Kidney (tissue), 22 donors: ENCODE measurements at places on chromosomes 2 and 18. TPM values are rescaled to one million over a fixed set of nuclear protein-coding genes. Genes with fewer than 3 reads are reported as not detected.

- no peak for DNase-seq
Observed at GRCh38 chr2:65834771-65835475, 402.5 kb upstream of the SPRED2 start.

- peak; percentile 49 for DNase-seq
Observed at GRCh38 chr18:58966704-58967103, 102.0 kb downstream of the ZNF532 start.

GRCh38 chr2:193461431-193461934 is 1266.8 kb upstream of the TMEFF2 start:
- no peak for DNase-seq

Gene LCT
- polyA plus RNA-seq = 0.19 TPM
